ENCODE measurements at places on chromosomes 7 and 10. TPM values are rescaled to one million over a fixed set of nuclear protein-coding genes. Genes with fewer than 3 reads are reported as not detected.

GALNT17 gene
- not detected for total RNA-seq

ZNF316 gene
- total RNA-seq: 15.7 TPM

SLC12A9 gene
- 15.6 TPM for total RNA-seq

SPDYE11 gene
- total RNA-seq: not detected

PDLIM1 gene
- 0.34 TPM for total RNA-seq

FLNC gene
- 0.18 TPM for total RNA-seq

PAX4 gene
- not detected for total RNA-seq

GPNMB gene
- 0.66 TPM for total RNA-seq

ARMH3 gene
- 16.0 TPM for total RNA-seq

AOAH gene
- total RNA-seq: 10.0 TPM

ZNF438 gene
- total RNA-seq: 3.1 TPM

COL13A1 gene
- not detected for total RNA-seq

FAM107B gene
- total RNA-seq: 148 TPM

PRKAR2B gene
- total RNA-seq: 0.93 TPM

FGFBP3 gene
- 1.5 TPM for total RNA-seq

VAX1 gene
- total RNA-seq: not detected

TMEM270 gene
- not detected for total RNA-seq

TWIST1 gene
- total RNA-seq: 1.2 TPM

LRRD1 gene
- not detected for total RNA-seq

FAM237B gene
- total RNA-seq: not detected

SMARCD3 gene
- 4.8 TPM for total RNA-seq

SFRP5 gene
- not detected for total RNA-seq

SPDYE2 gene
- total RNA-seq: not detected

Measured in activated CD4-positive, alpha-beta T cell treated with anti-CD3 and anti-CD28 coated beads for 36 hours (primary cell).